ENCODE measurements at places on chromosomes 5 and 9.

DNA sequence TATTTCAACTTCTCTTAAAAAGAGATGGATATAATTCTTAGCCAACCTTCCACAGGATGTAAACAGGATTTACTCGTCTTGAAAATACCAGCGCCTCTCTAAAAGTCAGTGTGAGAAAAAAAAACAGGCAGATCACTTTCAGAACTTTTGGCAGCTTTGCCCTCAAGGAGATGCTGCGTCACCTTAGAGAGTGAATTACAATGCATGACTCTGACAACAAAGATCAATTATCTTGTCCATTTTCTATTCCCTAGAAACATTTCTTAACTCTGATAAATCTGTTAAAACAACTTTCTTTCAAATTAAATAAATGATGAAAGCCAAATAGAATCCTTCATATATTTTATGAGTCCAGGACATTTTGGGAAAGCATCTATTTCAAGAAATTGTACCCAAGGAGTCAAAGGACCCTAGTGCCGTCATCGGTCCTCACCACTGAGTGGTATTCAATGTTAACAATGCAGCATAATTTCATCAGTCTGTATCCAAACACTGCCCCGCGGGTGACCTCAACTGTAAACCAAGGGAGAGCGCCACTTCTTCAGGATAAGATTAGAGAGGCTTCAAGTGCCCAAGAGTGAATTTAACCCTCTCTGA lies 536.0 kb downstream of the PDE4D start:
- DNase-seq, result no peak

DNA sequence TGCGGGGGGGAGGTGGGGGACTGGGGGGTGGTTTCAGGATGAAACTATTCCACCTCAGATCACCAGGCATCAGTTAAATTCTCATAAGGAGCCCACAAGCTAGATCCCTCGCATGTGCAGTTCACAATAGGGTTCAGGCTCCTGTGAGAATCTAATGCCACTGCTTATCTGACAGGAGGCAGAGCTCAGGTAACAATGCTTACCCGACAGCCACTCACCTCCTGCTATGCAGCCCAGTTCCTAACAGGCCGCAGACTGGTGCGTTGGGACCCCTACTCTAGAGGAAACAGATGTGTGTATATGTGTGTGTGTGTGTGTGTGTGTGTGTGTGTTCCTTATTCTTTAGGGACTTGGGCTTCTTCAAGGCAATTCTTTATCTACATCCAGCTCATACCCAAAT lies 352.3 kb upstream of the CCNH start:
- DNase-seq, result no peak

- DNase-seq, result no peak
Observed at GRCh38 chr5:121741156-121741555, 110.5 kb upstream of the FTMT start.

DNA sequence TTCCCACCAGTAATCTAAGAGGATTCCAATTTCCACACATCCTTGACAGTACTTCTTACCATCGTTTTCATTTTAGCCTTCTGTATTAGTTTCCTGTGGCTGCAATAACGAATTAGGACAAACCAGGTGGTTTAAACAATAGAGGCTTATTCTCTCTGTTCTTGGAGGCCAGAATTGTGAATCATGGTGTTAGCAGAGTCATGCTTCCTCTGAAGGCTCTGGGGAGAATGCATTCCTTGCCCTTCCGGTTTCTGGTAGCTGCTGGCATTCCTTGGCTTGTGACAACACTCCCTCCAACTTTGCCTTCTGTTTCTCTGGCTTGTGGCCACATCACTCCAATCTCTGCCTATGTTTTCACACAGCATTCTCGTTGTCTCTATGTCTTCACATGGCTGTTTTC lies 23.5 kb downstream of the RIGI start:
- DNase-seq, result no peak

- DNase-seq, result peak; percentile 73
Observed at GRCh38 chr9:16207161-16207560, 654.3 kb downstream of the CCDC171 start.

- peak; percentile 90 for DNase-seq
Observed at GRCh38 chr5:132496191-132496630, 5.6 kb upstream of the IRF1 start.

GRCh38 chr5:1736889-1737711 lies 62.5 kb downstream of the MRPL36 start:
- DNase-seq, result no peak

GRCh38 chr9:33517373-33517772 lies 6.7 kb upstream of the ANKRD18B start:
- DNase-seq, result peak; percentile 73

- DNase-seq, result peak; percentile 23
Observed at GRCh38 chr9:121023064-121023463, 27.0 kb downstream of the C5 start.

DNA sequence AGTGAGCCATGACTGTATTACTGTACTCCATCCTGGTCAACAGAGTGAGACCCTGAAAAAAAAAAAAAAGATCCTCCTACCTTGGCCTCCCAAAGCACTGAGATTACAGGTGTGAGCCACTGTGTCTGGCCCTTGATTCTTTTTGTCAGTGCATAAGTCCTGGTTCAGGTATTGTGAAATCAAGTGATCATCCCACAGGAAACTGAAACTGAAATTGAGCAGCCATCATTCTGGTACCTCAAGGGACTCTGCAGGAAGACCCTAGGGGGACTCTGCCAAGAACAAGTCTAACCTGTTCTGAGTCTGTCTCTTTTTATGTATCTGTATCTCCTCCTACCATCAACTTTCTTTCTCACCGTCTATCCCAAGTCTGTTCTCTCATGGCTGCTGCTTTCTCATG lies 1.9 kb upstream of the DCAF10 start:
- peak; percentile 23 for DNase-seq

DNA sequence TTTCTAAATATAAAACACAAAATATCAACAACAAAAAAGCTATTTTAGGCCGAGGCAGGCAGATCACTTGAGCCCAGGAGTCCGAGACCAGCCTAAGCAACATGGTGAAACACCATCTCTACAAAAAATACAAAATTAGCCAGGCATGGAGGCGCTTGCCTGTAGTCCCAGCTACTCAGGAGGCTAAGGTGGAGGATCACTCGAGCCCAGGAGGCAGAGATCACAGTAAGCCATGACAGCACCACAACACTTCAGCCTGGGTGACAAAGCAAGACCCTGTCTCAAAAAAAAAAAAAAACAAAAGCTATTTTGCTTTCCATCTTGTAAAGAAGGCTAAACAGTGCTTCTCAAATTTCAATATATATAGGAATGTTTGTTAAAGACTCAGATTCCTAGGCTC lies 11.3 kb downstream of the C5orf15 start:
- no peak for DNase-seq

DNA sequence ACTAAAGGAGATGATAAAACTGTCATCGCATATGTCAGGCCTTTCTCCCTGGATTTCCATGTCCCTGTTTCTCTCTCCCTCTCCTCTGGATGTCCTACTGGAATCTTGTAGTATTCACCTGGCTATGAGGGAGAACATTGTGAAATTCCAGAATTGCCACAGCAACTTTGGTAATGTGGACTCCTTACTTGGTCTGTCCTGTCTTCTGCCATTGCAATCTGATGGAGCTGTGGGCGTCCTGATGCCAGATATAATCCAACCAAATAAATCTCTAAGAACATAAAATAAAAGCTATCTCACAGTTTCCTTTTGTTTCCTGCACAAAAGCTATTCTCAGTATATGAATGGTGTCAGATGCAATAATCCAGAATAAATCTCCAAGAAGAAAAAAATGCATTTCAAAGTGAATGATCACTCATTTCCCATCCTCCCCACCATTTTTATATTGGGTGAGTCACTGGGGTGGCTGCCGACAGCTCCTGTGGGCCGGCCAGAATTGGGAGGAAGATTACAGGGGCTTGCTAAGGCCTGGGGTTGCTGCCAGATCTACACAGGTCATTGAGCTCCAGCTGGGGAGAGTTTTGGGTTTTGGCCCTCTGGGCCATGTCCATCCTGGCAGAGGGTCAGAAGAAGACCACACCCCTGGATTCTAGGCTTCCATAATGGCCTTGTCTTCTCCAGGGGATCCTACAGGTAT lies 160.7 kb upstream of the PITX1 start:
- DNase-seq, result no peak

- DNase-seq, result peak; percentile 7
Observed at GRCh38 chr5:158465086-158465972, 606.4 kb upstream of the CLINT1 start.

- no peak for DNase-seq
Observed at GRCh38 chr5:75214409-75214808, 22.3 kb downstream of the ANKRD31 start.

DNA sequence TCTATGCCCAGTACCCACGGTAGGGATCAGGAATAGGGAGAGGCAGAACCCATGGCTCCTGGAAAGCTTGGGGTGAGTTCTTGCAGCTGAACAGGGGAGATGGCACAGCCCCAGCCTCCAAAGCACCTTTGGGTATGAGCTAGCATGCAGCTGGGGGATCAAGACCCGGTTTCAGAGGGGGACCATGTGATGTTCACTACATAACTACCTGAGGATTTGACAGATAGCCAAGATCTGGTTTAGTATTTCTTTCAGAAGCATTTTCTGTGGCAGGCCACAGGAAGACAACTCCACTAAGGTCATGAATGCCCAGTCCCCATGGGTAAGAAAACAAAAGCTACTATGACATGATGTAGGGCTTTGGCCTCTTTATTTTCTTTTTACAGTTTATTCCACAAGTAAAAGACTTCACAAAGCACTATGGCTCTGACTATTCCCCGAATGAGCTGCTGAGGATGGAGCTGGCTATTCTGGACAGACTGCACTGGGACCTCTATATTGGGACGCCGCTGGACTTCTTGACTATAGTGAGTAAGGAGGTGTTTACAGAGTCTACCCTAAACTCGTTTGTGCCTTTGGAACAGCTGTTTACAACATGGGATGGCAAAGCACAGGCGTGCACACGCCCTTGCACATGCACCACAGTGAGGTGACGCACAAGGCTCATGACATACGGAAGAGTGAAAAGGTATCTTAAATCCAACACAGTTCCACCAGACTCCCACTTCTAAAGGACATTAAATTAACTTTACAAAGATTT lies 3.4 kb downstream of the CCNI2 start:
- no peak for DNase-seq

DNA sequence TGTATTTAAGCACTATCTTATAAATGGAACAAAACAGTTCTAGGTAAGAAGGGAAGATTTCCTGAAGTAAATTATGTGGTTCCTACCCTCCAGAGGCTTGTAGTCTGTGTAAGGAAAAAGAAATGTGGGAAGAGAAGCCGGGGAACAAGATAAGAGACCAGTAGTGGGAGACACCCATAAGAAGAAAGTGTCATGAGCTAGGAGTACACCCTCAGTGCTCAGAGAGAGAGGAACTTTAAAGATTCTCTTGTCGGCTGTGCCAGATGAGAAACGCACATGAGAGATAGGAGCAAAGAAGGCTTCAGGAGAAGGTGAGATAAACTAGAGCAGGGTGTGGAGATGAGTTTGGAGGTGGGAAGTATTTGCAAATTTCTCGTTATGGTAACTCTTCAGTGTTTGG lies 18.1 kb downstream of the SLC36A1 start:
- no peak for DNase-seq

DNA sequence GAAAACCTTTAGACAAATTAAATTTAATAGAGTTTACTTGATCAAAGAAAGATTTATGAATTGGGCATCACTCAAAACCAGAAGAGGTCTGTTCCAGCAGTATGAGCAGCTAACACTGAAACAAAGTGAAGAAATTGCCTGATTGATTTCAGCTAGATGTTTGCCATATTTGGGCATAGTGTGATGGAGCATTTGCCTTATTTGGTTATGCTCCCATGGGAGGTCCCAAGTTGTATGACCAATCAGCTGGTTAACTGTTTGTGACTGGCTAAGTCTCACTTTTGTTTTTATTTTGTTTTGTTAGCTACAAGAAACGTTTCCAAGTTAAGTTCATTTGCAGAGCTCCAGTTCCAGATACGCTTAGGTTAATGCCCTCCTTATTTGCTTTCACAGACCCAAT lies 53.3 kb upstream of the LMNB1 start:
- DNase-seq, result peak; percentile 21

All from NB4 (cell line).